Spinal cord (tissue), 10 donors: ENCODE measurements at places on chromosomes 13 and 19. TPM values are rescaled to one million over a fixed set of nuclear protein-coding genes. Genes with fewer than 3 reads are reported as not detected.

GRCh38 chr13:37656247-37656940 lies 57.8 kb upstream of the POSTN start:
- H3K27ac ChIP-seq = no peak overlapping the region
- H3K36me3 ChIP-seq = no peaks in the 10 kb centered on the region
- no peak overlapping the region for H3K4me3 ChIP-seq
- no peaks in the 10 kb centered on the region for H3K27me3 ChIP-seq
- no peaks in the 10 kb centered on the region for H3K4me1 ChIP-seq

DNA sequence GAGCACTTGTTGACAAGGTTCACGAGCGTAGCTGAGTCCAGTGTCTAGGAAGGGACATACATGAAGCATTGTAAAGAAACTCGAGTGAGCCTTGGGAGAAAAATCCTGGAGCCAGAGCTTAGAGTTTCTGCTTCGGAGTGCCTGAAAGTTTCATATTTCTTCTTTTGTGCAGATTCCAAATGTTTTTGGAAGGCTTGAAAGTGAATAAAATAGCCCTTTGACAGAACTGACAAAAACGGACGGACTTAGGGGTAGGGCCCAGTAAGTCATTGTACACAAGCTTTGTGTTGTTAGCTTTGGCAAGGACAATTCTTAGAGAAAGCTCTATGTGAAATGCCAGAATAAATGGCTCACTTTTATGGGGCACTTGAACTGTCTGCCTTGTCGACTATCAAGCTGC lies 2.8 kb downstream of the RNF113B start:
- H3K4me1 ChIP-seq = peaks cover 20% of the 10 kb centered on the region
- H3K27ac ChIP-seq = no peak overlapping the region
- H3K36me3 ChIP-seq = peaks cover 14% of the 10 kb centered on the region
- no peak for DNase-seq
- no peaks in the 10 kb centered on the region for H3K27me3 ChIP-seq

DNA sequence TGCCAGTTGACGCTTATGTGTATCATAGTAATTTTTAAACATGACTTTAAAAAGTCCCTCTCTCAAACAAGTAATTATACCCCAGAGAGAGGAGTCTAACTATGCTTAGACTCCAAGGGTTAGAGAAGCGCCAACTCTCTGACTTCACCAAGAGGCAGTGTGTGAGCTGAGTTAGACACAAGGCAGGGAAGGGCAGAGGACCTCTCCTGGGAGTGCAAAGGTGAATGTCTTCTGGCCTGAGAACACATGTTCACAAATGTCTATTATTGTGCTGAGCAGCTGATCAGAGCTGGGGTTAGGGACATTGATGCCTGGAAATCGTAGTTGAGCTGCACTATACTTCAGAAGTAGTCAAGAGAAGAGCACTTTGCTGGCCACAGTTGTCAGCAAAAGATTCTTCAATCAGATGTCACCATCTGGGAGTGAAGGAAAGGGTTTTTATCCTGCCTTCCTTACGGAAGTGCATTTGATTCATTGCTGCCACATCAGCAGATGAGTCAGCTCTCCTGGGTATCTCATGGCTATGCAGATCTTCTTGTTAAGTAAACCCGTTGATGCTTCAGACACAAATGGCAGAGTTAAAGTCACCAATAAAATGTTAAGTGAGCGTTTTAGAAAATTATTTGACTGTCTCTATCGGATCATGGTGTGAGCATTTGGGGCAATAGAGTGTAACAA lies 283.2 kb upstream of the ARGLU1 start:
- DNase-seq = no peak
- no peak overlapping the region for H3K27ac ChIP-seq
- no peaks in the 10 kb centered on the region for H3K4me1 ChIP-seq
- no peak overlapping the region for H3K4me3 ChIP-seq
- no peaks in the 10 kb centered on the region for H3K36me3 ChIP-seq

DNA sequence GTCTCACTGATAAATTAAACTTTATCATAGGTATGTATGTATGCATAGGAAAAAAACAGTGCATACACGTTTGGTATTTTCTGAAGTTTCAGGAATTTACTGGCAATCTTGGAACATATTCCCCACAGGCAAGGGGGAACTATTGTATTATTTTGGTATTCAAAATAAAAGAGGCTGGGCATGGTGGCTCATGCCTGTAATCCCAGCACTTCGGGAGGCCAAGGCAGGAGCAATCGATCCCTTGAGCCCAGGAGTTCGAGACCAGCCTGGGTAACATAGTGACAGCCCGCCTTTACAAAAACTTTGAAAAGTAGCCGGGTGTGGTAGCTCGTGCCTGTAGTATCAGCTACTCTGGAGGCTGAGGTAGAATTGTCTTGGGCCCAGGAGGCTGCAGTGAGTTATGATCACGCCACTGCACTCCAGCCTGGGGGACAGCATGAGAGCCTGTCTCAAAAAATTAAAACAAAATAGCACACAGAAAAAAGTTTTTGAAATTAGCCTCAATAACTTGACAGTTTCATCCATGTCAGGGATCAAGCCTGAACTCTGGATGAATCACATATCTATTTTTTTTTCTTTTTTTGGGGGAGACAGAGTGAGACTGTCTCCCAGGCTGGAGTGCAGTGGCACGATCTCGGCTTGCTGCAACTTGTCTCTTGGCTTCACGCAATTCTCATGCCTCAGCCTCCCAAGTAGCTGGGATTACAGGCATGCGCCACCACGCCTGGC lies 29.1 kb upstream of the HOMER3 start:
- H3K4me3 ChIP-seq = no peak overlapping the region
- peaks cover 4% of the 10 kb centered on the region for H3K4me1 ChIP-seq
- DNase-seq = no peak
- H3K36me3 ChIP-seq = no peaks in the 10 kb centered on the region
- H3K27ac ChIP-seq = no peak overlapping the region

DNA sequence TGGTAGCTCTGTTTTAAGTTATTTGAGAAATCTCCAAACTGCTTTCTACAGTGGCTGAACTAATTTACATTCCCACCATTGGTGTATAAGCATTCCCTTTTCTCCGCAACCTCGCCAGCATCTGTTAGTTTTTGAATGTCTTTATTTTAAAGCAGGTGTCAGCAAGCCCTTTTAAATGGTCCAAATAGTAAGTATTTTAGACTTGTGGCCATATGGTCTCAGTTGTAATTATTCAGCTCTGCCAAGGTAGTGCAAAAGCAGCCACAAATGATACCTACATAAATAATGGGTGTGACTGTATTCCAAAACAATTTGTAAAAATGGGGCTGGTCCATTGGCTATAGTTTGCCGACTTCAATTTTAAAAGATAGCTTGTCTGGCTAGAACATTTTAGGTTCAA lies 58.7 kb upstream of the TMTC4 start:
- H3K36me3 ChIP-seq = no peaks in the 10 kb centered on the region
- H3K27me3 ChIP-seq = no peaks in the 10 kb centered on the region
- DNase-seq = no peak
- H3K27ac ChIP-seq = no peak overlapping the region

DNA sequence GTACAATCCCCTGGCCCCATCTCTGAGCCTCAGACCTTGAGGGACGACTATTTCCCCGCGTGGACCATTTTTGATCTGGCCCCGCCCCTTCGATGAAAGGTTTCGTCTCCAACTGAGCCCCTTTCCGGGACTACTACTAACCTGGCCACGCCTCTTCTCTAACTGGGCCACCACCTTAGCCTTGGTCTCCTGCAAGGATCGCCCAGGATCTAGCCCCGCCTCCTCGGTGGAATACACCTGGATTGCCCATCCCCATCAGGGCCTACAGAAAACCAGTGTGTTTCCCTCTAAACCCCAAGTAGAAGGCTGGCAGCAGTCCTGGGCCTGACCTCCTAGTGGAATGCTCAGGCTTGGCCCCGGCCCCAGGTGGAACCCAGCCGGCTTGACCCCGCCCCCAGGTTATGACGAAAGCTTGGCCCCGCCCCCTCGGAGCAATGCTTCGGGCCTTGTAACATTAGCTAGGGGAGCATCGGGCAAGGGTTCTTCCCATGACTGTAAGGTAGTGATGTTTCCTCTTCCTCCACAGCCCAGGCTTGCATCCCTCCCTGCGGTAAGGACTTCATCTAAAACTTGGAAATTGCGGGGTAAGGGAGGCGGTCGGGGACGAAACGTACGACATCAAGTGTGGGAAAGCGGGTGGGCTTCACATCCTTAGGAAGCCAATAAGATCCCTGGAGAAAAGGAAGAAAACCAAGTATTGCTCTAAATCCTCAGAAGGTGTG lies 9.1 kb downstream of the SPACA6 start:
- peaks cover 51% of the 10 kb centered on the region for H3K36me3 ChIP-seq
- H3K27ac ChIP-seq = peak overlapping the region; percentile 52
- peak; percentile 60 for DNase-seq

- no peak overlapping the region for H3K27ac ChIP-seq
- H3K4me1 ChIP-seq = no peaks in the 10 kb centered on the region
- H3K36me3 ChIP-seq = no peaks in the 10 kb centered on the region
- no peaks in the 10 kb centered on the region for H3K27me3 ChIP-seq
- DNase-seq = no peak
Measured at GRCh38 chr13:77503398-77503797, 32.1 kb upstream of the SCEL start.

GRCh38 chr19:18843960-18844359 lies 12.2 kb downstream of the UPF1 start:
- H3K4me3 ChIP-seq = no peak overlapping the region
- peaks cover 41% of the 10 kb centered on the region for H3K36me3 ChIP-seq
- H3K4me1 ChIP-seq = peaks cover 60% of the 10 kb centered on the region
- no peak for DNase-seq

GRCh38 chr19:55692681-55693081 lies 17.7 kb downstream of the EPN1 start:
- H3K27me3 ChIP-seq = no peaks in the 10 kb centered on the region
- no peak overlapping the region for H3K27ac ChIP-seq
- H3K4me1 ChIP-seq = no peaks in the 10 kb centered on the region

DNA sequence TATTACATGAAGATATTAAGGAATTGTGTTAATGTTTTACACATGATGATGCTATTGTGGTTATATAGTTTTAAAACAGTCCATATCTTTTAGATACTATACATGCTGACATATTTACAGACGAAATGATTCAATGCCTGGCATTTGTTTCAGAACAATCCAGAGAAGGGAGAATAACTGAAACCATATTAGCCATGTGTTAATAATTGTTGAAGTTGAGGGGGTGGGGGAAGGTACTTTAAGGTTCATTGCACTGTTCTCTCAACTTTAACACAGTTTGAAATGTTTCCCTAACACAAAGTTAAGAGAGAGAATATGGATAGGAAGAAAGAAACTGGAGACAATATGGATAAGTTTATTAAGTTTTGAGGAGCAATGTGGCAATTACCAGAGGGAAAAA lies 5.8 kb downstream of the CRYL1 start:
- H3K4me3 ChIP-seq = no peak overlapping the region
- no peaks in the 10 kb centered on the region for H3K27me3 ChIP-seq
- no peak overlapping the region for H3K27ac ChIP-seq
- H3K36me3 ChIP-seq = no peaks in the 10 kb centered on the region

DNA sequence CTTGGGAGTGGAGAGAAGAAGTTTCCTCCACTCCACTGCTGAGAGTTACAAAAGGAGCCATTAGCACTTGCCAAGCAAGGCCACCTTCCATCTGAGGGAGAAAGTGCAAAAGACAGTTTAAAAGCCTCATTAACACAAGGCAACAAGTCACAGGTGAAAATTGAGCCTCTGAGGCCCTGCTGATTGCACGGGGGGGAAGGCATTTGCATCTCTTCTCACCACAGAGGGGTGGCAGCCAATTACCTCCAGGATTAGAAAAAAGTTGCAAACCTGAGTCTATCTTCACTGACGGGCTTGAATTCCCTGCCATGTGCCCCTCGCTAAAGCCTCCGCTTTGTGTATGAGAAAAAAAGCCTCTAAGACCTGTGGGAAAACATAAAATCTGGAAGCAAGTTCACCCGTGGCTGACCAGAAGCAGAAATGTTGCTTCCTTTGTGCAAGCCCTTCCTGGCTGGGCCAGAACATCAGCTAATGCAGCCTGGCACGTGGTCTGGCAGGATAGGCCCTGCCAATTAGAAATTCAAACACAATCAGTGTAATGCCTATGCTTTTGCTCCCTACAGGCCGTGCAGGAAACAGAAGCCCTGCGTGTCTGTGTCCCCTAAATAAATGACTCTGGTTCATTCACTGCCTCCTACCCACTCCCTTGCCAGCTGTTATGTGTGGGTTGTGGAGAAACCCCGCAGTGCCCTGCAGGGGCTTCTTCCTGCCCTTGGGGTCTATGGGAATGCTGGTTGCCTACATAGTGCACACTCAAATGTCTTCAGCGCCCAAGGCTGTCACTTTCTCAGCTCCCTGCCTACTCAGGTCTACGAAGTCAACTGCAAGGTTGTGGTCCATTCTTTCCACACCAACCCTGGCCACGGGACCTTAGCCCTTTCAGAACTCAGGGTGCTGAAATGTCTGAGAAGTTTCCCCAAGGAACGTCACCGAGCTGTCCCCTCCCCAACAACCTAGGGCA lies 150.2 kb downstream of the UQCRFS1 start:
- no peaks in the 10 kb centered on the region for H3K27me3 ChIP-seq
- H3K36me3 ChIP-seq = no peaks in the 10 kb centered on the region
- no peak overlapping the region for H3K4me3 ChIP-seq
- no peak for DNase-seq

DNA sequence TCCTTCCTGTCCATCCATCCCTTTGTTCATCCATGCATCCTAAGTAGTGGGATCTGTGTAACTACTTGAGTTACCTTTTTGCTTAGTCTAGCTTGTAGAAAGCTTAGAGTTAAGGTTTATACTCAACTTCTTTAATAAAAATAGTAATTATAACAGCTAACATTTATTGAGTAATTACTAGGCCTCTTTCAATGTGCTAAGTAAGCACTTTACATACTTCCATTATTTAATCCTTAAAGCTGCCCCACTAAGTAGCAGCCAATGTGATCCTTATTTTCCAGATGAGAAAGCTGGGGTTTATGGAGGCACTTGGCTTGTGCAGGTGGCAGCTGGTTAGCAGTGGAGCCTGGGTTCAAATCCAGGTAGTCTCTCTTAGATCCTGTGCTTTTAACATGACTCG lies 182.9 kb downstream of the FGF9 start:
- no peaks in the 10 kb centered on the region for H3K4me1 ChIP-seq
- no peaks in the 10 kb centered on the region for H3K36me3 ChIP-seq
- H3K27ac ChIP-seq = no peak overlapping the region
- no peak for DNase-seq
- no peak overlapping the region for H3K4me3 ChIP-seq
- no peaks in the 10 kb centered on the region for H3K27me3 ChIP-seq

- DNase-seq = no peak
- H3K27ac ChIP-seq = peak overlapping the region; percentile 58
- peaks cover 4% of the 10 kb centered on the region for H3K27me3 ChIP-seq
Measured at GRCh38 chr13:42041684-42042035, 6.8 kb upstream of the DGKH start.

DNA sequence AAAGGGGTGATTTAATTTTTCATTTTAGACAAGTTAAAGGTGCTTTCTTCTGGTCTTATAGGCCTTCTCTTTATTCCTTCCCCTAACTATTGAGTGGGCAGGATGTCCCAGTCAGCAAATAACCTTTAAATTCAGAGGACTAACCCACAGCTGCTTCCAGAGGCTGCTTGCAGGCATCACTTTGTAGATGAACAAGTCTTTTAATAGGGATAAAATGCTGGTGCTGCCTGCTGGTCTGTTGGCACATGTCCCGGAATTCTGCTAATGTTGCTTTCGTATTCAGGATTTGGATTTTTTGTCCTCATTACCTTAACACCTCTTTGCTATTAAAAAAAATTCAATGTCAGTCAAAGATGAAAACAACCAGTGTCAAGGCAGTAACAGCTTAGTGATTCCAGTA lies 132.7 kb upstream of the KL start:
- DNase-seq = peak; percentile 91
- no peak overlapping the region for H3K27ac ChIP-seq
- no peaks in the 10 kb centered on the region for H3K36me3 ChIP-seq

Gene RNF17
- total RNA-seq = 0.10 TPM

Gene KCTD12
- total RNA-seq = 78.7 TPM

Gene ZNF324
- 12.2 TPM for total RNA-seq

Gene C5AR2
- 1.8 TPM for total RNA-seq

Gene USF2
- total RNA-seq = 37.2 TPM

Gene IL12RB1
- total RNA-seq = 0.40 TPM

Gene ZSCAN1
- total RNA-seq = 0.79 TPM

Gene CD22
- total RNA-seq = 13.5 TPM
